ENCODE measurements at places on chromosomes 3 and 15.

DNA sequence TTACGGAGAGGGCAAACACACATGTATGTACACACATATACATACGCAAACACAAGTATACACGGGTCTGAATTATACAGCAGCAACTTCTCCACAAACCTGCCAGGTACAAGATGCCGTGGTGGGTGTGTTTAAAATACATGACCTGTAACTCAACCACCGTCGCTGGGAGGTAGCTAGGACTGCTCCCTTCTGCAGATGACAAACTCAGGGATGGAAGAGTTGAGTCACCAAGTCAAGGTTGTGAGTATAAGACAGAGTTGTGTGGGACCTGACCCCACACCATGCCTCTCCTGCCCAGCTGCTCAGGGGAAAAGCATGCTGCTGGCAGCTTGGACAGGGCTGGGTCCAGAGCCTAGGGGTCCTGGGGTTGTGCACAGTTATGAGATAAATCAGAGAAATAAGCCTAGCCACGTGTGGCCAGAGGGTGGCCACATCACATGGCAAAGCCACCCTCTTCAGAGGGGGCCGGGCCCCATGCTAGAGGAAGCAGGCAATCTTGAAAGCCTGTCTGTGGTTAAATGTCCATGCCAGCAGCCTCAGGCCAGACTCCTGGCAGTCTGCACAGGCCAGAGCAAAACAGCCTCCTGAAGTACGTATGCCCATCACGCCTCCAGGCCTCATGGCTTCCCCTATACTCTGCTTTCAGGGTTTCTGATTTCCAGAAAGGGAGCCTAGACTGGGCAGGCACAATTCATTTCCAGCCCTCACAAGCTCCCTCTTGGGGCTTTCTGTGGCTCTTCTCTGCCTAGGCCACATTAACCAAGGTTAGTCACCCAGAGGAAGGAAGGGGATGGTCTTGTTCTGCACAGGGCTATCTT is 107.7 kb upstream of the RPL32 start:
- no peak for DNase-seq

GRCh38 chr15:32641517-32642059 is at the start of gene SCG5:
SCG5 (plus strand) TSS chr15:32641710; CDS start chr15:32643593, 1,883 bp downstream.
- DNase-seq: no peak

DNA sequence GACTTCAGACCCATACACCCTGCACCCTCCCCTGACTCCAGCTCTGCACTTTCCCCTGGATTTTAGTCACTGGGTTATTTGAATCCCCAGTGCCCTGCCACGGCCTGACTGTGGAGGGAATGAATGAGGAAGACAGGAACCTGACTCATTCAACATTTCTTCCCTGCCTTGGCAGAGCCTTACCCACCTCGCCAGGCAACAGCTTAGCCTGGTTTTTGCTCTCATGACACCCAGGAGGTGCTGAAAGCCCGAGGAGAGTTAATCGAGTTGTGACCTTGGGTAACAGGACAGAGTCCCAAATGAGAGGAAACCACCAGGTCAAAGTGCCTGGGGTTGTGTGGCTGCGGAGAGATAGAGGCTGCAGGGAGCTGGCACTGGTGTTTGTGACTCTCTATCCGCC is 128.3 kb downstream of the SMAD6 start:
- no peak for DNase-seq

- no peak for DNase-seq
Observed at GRCh38 chr3:42101481-42101880, 10.3 kb downstream of the TRAK1 start.

- no peak for DNase-seq
Observed at GRCh38 chr3:67558426-67558825, 96.0 kb downstream of the SUCLG2 start.

DNA sequence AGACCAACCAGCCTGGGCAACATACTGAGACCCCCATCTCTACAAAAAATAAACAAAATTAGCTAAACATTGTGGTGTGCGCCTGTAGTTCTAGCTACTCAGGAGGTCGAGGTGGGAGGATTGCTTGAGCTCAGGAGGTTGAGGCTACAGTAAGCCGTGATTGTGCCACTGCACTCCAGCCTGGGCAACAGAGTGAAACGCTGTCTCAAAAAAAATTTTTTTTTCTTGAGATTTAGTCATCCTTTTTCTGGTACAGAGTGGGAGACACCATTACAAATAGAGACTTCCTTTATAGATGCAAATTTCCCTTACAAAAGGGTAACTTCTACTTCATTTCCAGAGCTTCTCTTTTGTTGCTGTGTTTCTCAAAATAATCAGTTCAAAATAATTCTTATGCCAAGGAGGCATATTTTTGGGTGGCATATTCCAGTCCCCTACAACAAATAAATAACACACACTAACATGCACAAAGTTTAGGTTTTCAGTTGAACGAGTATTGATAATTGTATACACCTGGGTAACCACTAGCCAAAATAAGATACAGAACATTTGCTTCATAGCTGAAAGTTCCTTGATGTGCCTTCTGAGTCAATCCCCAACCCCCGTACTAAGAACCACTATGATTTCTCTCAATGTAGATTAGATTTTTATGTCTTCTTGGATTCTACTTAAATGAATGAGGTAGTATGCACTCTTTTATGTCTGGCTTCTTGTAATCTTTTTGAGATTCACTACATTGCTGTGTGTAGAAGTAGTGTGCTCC is 248.9 kb upstream of the PROK2 start:
- no peak for DNase-seq

- no peak for DNase-seq
Observed at GRCh38 chr3:30747771-30748281, 141.4 kb downstream of the TGFBR2 start.

DNA sequence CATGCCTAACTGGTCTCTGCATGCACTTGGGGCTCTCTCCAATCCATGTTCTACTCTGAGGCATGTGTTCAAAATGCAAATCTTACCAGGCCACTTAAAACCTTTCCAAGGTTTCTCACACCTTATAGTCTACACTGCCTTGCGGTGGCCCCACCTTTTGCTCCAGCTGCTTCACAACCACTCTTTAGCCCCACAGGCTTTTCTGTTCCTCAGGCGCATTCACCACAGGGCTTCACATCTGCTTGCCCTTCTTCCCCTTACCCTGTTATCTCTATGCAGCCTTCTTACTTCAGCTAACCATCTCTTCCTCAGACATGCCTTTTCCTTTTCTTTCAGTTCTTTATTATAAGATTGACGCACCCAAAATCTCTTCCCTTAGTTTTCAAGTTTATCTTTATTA is 37.8 kb downstream of the MINDY4B start:
- no peak for DNase-seq

DNA sequence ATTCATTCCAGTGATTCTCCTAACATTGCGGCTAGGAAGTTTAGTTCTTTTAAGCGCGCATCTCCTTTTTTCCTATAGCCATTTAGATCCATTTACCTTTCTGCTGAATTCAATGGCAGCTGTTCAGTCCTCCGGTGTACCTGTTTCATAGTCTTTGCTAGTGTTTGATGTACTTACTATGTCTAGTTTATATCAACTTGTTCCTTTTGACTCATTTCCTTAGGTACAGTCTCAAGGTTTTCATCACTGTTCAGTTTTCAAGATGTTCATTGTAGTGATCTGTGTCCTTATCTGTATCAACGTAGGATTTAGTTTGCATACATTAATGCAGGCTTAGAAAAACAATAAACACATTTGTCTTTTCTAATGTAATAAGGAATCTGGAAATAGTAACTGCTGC is 59.0 kb upstream of the MBNL1 start:
- DNase-seq: no peak

- DNase-seq: no peak
Observed at GRCh38 chr15:69292826-69293420, 5.8 kb upstream of the PAQR5 start.

DNA sequence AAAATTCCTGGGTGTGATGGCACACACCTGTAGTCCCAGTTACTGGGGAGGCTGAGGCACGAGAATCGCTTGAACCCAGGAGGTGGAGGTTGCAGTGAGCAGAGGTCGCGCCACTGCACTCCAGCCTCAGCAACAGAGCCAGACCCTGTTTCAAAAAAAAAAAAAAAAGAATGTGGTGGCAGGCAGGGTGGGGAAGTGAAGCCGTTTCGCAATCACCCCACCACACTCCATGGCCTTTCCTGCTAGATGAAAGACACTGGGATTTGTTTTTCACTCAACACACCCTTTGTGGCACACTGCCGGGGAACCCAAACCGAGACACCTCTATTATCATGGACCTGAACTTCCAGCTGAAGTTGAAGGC is 172.4 kb upstream of the IQSEC1 start:
- no peak for DNase-seq

- DNase-seq: no peak
Observed at GRCh38 chr3:77620009-77620408, 580.1 kb downstream of the ROBO2 start.

DNA sequence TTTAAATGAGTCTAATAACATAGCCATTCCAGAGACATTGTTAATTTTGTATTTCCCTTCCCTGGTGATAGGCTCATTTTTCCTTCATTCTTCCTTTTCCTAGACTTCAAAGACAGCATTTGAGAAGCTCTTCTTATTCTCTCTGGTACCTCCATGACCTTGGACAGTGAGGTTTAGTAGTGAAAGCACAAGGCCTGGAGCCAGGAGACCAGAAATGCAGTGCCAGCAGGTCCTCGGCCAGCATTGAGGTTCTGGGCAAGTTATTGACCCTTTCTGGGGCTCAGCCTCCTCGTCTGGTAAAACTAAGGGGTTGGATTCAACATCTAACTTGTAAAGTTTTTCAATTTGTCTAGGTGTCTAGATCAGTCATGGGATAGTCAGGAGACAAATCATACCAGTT is 146.9 kb downstream of the SV2B start:
- DNase-seq: no peak

DNA sequence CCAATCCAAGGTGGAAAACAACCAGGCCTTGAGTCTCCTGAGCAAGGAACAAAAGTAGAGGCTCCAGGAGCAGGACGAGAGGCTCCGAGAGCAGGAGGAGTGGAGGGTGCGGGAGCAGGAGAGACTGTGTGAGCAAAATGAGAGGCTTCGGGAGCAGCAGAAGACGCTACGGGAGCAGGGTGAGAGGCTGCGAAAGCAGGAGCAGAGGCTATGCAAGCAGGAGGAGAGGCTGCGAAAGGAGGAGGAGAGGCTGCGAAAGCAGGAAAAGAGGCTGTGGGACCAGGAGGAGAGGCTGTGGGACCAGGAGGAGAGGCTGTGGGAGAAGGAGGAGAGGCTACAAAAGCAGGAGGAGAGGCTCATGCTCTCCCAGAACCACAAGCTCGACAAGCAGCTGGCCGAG is 60.3 kb upstream of the UBE2Q2 start:
- no peak for DNase-seq

DNA sequence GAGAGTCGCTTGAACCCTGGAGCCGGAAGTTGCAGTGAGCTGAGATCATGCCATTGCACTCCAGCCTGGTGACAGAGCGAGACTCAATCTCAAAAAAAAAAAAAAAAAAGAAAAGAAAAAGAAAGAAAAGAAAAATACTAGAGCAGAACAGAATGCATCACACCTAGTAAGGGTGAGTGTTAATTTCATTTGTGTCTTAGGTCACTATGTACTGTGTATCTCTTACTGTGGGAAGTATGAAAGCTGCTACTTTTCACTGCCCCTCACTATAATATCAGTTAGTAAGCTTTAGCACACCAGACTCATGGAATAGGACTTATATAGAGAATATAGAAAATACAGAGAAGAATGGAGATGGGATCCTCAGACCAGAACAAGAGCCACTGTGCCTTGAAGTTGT is 45.9 kb upstream of the RASA2 start:
- DNase-seq: no peak

- DNase-seq: no peak
Observed at GRCh38 chr15:25710184-25710583, 152.9 kb downstream of the ATP10A start.

GRCh38 chr15:47990821-47991220 is 130.0 kb upstream of the SLC24A5 start:
- no peak for DNase-seq

- no peak for DNase-seq
Observed at GRCh38 chr15:33142708-33143107, 51.8 kb downstream of the FMN1 start.

DNA sequence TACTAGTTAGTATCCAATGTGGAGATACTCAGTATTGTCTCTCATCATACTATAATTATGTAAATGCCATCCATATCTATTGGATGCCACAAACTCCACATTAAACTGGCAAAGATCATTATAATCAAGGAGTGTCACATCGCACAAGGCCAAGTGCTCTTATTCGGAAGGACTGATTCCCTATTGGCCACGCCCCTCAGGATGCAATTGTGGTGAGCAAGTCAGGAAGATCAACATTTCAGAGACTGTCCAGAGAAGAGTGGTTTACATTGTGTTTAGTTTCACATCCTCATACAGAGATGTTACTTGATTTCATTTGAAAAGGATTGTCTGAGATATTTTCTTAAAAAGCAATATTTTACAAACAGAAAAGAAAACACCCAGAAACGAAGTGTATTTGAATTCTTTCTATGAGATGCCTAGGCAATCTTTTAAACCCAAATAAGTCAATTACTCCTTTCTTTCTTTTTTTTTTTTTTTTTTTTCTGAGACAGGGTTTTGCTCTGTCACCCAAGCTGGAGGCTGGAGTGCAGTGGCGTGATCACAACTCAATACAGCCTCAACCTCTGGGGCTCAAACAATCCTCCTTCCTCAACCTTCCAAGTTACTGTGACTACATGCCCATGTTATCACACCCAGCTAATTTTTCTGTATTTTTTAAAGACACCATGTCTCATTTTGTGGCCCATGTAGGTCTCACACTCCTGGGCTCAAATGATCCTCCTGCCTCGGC is 369.1 kb downstream of the RBMS3 start:
- no peak for DNase-seq

DNA sequence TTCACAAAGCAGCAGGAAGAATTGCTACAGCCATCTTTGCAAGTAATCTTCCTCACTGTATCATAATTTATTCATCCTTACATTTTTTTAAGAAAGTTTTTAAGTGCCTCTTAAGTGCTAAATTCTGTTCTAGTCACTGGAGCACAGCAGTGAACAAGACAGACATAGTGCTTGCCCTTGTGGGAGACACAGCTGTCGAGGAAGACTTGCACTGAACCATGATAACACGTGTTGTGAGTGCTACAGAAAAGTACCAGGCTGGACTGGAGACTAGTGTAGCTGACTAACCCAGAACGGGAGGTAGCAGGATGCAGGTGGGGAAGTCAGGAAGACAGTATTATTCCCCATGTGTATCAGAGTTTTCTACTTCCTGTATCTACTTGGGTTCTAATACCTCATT is 300.6 kb downstream of the TBL1XR1 start:
- DNase-seq: no peak

GRCh38 chr3:105957722-105958121 is 88.9 kb upstream of the CBLB start:
- DNase-seq: no peak

GRCh38 chr3:33537133-33537532 is 96.9 kb upstream of the UBP1 start:
- DNase-seq: no peak

Measured in stimulated activated CD8-positive, alpha-beta memory T cell treated with anti-CD3 and anti-CD28 coated beads, Interleukin-7, amount 100 ng/mL, for 1 hour (primary cell).